ENCODE measurements at places on chromosomes 12 and 14.

DNA sequence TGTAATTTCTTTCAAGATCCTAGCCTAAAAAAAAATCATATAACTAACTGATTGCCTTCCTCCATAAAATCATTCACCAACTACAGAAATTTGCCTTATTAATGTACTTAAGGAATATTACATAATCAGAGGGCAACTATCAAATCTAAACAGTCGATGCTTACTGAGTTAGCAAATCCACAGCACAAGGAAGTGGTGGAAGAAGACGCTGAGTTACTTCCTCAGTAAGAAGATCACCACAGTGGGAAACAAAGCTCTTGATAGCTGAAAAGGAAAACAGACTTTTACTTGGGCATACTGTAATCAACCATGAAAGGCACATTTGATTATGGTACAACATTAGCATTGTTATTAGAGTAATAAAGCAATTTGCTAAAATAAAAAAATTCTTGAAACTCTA, 48.7 kb downstream of the HEATR5A start:
- DNase-seq = no peak

DNA sequence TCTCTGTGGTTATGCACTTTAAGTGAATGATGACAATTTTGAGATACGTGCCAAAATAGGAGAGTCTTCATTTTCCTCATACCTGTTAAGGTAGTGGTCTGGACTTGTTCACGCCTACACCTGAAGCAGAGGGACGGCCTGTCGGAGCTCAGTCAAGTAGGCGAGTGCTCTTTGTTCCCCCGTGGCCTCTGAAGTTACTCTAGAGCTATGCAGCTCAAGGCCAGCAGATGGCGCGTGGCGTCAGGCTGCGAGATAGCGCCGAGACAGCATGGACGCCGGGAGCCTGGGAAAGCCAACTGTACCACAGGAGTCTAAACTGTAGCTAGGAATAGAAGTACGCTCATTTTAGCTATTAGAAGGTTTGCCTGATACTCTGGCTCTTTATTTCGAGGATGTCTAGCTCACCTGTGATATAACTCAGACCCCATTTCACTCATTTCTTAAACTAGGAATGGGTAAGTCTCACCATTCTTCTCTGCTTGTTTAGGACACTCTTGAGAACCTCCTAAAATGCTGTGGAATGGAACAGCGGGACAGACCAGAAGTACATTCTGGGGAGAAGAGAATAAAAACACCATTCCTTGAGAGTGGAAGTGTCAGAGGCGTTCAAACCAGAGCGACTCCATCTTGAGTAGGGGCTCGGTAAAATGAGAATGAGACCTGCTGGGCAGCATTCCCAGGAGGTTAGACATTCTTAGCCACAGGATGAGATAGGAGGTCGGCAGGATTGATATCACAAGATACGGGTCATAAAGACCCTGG, 267.4 kb upstream of the HMGA2 start:
- DNase-seq = peak; percentile 63

DNA sequence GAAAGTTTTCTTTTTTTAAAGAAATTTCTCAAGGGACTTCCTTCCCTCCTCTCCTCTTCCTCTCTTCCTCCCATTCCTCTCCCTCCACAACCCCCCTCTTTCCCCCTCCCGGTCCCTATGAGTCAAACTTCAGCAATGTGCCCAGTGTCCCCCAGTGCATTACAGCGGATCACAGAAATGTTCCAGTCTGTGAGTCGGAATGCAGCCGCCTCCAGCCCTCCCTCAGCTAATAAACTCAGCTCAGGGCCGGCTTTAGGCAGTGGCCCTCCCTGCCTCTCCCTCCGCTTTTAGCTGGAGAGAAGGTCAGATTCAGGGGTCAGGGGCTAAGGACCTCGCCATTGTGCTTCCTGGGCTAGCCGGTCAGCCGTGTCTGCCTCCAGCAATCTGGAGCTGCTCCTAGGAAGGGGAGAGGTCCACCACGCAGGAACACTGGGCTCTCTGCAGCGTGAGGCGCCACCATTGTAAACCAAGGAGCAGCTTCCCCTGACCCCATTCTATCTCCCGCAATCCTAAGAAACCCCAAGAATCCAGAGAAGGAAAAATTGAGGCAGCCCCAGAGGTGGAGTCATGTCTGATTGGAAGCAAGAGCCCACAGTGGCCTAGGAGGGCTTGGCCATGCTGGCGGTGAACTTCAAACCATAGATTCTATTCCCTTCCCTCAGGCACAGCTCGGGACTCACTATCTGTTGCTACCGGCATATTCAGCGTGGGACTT, 1.1 kb upstream of the HDAC7 start:
- DNase-seq = no peak

GRCh38 chr12:19741132-19741489, 301.8 kb downstream of the AEBP2 start:
- no peak for DNase-seq

DNA sequence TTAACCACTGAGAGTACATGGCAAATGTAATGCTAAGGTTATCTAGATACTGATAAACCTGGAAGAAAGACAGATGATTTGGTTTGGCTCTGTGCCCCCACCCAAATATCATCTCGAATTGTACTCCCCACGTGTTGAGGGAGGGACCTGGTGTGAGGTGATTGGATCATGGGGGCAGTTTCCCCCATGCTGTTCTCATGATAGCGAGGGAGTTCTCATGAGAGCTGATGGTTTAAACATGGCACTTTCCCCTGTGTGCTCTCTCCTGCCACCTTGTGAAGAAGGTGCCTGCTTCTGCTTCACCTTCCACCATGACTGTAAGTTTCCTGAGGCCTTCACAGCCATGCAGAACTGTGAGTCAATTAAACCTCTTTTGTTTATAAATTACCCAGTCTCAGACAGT, 14.2 kb downstream of the NOXRED1 start:
- peak; percentile 2 for DNase-seq

- no peak for DNase-seq
Measured at GRCh38 chr12:14982562-14982961, 9.7 kb downstream of the PDE6H start.

DNA sequence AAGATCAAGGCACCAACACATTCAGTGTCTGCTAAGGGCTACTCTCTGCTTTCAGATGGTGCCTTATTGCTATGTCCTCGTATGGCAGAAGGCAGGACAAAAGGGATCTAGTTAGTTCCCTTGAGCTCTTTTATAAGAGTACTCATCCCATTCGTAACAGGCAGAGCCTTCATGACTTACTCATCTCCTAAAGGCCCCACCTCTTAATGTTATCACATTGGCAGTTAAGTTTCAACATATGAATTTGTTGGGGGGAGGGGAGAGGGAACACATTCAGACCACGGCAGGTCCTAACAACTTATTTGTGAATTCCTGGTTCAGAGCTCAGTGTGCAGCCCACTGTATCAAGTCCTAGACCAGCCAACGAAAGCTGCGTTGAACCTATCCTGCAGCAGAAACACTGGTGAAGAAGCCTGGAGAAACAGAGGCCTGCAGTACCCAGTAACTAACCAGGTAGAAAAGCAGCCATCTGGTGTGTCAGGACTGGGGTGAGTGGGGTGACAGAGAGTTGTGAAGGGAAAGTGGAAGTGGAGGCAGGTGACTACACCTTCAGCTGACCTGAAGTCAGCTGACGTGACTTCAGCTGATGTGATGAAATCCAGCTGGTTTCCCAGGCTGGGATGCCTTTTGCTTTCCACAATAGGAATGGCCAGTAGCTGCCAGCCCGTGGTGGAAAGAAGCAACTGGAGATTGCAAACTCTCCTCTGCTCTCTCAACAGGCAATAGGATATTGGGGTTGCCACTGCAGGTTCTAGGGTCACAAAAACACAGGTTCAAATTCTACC, 101.6 kb upstream of the PLXNC1 start:
- DNase-seq = no peak

DNA sequence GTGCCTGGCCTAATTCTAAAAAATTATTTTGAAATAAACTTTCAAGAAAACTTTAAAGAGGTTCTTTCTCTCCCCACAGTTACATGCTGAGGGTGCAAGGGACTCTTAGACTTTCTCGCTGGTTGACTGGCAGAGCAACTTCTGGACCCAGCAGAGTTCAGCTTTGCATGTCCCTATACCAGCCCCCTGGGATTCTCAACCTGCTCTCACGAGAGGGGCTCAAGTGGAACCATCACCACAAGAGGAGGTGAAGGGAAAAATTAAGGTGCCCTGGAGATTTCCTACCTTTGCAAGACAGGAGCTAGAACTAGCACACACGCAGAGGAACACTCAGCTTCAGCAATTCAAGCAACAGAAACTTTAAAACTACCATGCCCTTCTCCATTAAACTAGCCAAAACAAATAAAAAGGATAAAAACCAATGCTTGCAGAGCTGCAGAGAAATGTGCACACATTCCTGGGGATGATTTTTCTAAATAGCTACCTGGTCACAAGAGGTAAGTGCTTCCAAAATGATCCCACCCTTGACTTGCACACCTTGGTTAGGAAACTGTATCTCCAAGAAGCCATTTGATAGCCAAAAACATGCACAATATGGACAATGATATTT, 2.5 kb downstream of the HVCN1 start:
- no peak for DNase-seq

DNA sequence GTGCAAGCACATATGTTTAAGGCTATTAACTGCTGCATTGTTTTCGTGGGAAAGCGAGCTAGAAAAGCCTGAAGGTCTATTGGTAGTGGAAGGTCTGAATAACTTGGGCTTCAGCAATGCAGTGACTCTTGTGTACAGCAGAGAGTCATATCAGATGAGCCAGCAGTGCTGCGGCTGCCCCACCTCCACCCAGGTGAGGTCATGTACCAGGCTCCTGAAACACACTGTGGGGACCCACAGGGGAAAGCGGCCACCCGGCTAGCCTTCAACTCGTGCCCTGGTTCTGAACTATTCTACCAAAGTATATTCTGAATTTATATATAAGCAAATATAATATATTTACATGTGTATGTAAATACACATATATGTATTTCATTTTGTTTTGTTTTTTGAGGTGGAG, 12.7 kb upstream of the RAN start:
- DNase-seq = no peak

- DNase-seq = peak; percentile 85
Measured at GRCh38 chr12:132444957-132445883, 44.7 kb upstream of the FBRSL1 start.

- DNase-seq = no peak
Measured at GRCh38 chr14:50647282-50647681, 20.8 kb downstream of the SAV1 start.

DNA sequence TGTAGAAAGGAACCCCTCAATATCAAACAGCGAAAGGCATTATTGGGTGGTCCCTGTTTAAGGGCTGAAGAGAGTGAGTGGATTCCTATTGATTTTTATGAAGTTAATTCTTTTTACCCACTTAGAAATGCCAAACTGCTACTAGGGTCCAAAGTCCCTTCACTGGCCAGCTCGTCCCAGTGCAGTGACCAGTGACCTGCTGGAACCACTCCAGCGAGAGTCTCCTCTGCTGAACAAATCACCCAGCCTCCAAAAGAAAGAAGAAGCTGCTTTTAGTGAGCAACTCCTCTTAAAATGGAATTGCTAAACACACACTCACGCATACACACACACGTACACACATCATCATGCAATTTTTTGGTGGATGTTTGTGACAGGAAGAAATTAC, 198.2 kb upstream of the PLEKHG7 start:
- DNase-seq = no peak

GRCh38 chr14:85508863-85509262, 21.1 kb upstream of the FLRT2 start:
- no peak for DNase-seq

DNA sequence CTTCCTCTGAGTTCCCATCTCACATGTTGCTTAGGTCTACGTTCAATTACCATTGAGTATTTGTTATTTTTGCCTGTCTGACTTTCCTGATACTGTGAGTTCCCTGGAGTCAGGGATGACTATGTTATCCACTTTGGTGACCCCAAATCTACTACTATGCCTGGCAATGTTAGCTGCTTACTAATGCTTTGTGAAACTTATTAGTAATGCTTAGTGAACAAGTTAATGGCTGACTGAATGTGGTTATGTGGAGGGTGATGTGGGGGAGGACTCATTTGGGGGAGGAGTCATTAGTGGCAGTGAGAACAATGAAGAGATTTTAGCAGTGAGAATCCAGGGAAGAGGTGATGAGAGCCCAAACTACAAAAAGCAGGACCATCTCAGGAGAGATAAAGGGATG, 121.6 kb downstream of the KTN1 start:
- no peak for DNase-seq

- no peak for DNase-seq
Measured at GRCh38 chr14:26395726-26396125, 202.1 kb downstream of the NOVA1 start.

- DNase-seq = no peak
Measured at GRCh38 chr14:98974113-98974512, 297.9 kb downstream of the BCL11B start.

- DNase-seq = no peak
Measured at GRCh38 chr14:23360496-23360895, 4.5 kb downstream of the EFS start.

DNA sequence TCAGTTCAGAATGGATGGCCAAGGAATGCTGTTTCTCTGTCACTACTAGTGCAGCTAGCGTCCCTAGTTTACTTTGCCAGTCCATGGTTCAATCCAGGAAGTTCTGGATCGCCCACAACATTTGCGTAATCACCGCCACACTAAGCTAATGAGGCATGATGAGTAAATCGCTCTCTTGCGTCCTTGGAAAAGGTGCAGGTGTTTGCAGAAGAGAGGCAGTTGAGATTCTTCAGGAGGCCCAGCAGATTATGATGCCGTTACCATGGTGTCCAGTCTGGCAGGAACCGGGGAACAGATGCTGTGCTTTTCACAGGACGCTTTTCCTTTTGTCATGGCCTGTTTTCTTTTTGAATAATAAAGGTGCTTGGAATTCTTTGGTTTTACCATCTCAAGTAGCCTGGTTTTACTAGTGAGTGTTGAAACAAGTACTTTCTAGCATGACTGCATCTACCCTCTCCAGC, 9.0 kb downstream of the TPH2 start:
- no peak for DNase-seq

DNA sequence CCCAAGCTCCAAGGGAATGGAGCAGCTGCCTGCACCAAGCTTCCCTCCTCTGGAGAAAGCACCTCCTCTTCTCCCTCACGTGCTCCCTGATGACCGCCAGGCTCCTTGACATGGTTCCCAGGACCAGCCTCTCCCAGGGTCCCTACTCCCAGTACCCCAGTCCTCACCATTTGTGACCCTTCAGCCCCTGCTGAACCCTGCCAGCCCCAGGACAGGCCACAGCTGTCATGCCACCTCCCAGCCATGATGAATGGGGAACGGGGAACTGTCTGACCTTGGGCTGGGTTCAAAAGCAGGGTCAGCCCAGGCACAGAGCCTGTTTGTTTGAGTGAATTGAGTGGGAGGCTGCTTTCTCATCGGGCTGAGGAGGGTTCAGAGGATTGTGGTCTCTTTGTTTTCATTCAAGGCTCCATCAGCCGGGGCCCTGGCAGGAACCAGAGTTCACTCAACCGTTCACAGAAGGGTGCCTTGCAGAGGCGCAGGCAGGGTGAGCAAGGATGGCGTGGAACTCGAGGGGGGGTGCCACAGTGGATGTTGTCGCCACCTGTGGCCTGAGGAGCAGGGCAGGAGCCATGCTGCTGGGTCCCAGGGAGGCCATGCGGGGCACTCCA, 344.5 kb upstream of the SFSWAP start:
- no peak for DNase-seq

DNA sequence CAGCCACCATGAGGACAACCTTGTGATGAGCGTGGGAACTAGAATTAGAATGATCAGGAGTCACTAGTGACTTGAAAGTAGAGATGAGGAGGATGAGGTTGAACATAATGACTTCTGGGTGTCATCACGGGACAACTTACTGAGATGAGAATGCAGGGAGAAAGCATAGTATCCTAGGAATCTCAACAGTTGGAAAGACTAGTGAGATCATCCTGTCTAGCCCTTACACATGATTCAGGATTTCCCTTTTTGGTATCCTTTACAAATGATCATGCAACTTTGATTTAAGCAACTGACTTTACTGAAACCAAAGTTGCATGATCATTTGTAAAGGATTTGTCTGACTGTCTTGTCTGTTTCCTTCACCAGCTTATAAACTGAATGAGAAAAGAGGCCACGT, 51.8 kb upstream of the HIF1A start:
- DNase-seq = no peak
